ENCODE measurements at places on chromosomes 3 and 15.

- no peak for DNase-seq
These were observed 3.6 kb downstream of the STIMATE start for GRCh38 chr3:52893723-52894122.

- no peak for DNase-seq
These were observed 95.5 kb downstream of the ST6GAL1 start for GRCh38 chr3:187025656-187026316.

- no peak for DNase-seq
These were observed 91.1 kb upstream of the SLC24A5 start for GRCh38 chr15:48029642-48030041.

GRCh38 chr3:8455526-8456411 lies 45.9 kb upstream of the LMCD1 start:
- DNase-seq, result no peak

DNA sequence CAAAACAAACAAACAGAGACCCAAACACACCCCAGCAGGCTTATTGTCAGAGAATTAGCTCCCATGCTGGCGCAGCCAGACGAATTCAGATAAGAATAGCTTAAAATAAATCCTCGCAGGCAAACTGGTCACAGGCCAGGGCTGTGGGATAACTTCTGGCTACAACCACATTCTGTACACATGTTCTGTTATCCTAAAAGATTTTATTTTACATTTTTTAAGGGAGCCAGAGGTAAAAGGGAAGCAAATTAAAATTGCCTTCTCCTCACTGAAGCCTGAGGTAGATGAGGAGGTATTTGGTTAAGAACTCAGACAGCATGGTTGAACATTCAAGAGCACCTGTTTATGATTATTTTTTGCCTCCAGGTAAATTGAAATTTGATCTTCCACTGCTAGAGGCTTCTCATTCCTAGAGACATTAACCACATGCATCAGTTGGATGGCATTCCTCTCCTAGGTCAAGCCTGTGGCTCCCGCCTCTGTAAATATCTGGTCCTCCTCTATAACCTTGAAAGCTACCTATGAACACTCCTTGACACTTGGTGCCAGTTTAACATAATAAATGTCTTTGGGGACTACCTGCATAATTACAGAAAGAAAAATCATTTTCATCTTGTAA lies 190.3 kb downstream of the SATB1 start:
- no peak for DNase-seq

DNA sequence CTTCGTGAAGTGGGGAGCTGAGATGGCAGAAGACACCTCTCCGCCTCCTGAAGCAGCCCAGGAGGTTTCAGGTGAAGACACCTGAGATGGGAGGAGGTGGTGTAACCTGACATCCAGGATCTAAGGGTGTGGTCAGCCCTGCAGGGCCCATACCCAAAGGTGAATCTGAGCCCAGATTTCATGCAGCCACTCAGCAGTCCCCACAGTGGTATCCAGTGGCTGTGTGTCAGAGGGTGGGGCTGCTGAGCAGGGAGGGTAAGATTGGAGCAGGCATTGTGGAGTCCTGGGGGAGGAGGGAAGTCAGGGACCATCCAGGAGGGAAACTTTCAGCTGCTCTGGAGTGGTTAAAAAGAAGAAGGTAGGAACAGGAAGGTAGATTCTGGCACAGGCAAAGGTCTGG lies 46.0 kb upstream of the SMAD6 start:
- no peak for DNase-seq

GRCh38 chr3:37064747-37065146 lies 71.4 kb downstream of the MLH1 start:
- DNase-seq, result no peak

DNA sequence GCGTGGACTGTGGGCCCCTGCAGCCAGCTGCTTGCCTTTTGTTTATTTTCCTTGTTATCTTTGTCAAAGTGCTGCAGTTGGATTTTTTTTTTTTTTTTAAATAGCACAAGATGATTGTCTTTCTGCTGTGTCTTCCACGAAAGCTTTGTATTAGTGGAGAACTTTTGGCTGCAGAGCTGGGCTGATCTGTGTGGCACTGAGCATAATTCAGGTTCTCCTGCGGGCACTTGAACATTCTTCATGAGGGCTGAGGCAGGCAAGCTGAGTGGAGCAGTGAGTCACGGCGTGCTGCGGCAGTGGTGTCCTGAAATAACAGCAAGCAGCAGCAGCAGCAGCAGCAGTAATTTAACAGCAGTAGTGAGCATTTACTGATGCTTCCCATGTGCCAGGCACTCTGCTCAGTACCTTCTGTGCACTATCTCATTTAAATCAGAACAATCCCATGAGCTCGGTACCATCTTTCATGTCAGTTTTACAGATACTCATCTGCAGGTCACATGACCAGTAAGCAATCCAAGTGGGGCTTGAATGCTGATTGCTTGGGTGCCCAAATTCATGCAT lies 45.8 kb downstream of the MITF start:
- no peak for DNase-seq

DNA sequence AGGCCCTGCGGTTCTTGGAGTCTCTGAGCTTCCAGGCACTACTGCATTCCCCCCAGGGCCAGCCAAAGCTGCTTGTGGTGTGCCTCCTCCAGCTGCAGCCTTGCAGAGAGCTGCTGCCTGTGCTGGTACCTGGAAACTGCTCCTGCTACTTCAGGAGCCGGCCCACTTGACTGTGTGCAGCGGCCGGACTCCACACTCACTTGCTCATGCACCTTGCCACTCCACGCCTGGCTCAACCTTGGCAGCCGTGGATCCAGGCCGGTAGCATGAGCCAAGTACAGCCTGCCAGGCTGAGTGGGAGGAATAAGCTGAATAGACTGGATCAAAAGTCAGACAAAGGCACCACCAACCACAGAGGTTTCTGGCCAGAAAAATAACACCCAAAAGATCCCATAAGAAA lies 169.7 kb downstream of the TJP1 start:
- DNase-seq, result no peak

DNA sequence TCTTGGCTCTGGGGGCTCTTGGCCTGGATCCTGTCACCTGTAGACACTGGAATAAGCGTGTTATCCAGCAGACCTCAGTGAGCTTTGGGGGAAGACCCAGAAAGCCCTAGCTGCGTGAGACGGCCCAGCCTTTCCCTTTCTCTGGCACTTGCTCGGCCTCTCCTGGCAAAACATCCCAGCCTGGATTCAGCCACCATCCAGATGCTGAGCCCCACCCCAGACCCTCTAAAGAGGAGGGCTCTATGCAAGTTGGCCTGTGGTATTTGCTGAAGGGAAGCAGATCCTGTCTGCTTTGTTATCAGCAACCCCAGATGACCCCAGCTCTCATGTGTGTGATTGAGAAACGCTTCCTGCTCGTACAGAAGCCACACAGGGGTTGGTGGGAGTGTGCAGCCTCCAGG lies 267.2 kb downstream of the FAM43A start:
- no peak for DNase-seq

- peak; percentile 8 for DNase-seq
These were observed 53.7 kb downstream of the PIK3CB start for GRCh38 chr3:138781012-138781470.

- DNase-seq, result no peak
These were observed 70.3 kb upstream of the OCA2 start for GRCh38 chr15:28169366-28169765.

GRCh38 chr3:28326458-28326926 lies 22.0 kb upstream of the ZCWPW2 start:
- DNase-seq, result no peak

GRCh38 chr15:66145726-66146182 lies 107.8 kb downstream of the MEGF11 start:
- DNase-seq, result no peak
